Ovary (tissue), 10 donors: ENCODE measurements at places on chromosomes 2 and 18. TPM values are rescaled to one million over a fixed set of nuclear protein-coding genes. Genes with fewer than 3 reads are reported as not detected.

The ZBTB7C gene
- polyA plus RNA-seq: 6.5 TPM

- H3K4me3 ChIP-seq: no peak overlapping the region
- no peaks in the 10 kb centered on the region for H3K27me3 ChIP-seq
- H3K36me3 ChIP-seq: no peaks in the 10 kb centered on the region
- H3K4me1 ChIP-seq: peaks cover 1% of the 10 kb centered on the region
Measured at GRCh38 chr2:198173242-198173641, 368.8 kb downstream of the PLCL1 start.

The SP140L gene
- polyA plus RNA-seq: 11.1 TPM

The NMUR1 gene
- 0.31 TPM for polyA plus RNA-seq

GRCh38 chr18:59861009-59861408, 38.8 kb upstream of the PMAIP1 start:
- no peak overlapping the region for H3K4me3 ChIP-seq
- no peaks in the 10 kb centered on the region for H3K27me3 ChIP-seq
- no peaks in the 10 kb centered on the region for H3K4me1 ChIP-seq
- no peak overlapping the region for H3K27ac ChIP-seq
- no peaks in the 10 kb centered on the region for H3K36me3 ChIP-seq
- DNase-seq: no peak

DNA sequence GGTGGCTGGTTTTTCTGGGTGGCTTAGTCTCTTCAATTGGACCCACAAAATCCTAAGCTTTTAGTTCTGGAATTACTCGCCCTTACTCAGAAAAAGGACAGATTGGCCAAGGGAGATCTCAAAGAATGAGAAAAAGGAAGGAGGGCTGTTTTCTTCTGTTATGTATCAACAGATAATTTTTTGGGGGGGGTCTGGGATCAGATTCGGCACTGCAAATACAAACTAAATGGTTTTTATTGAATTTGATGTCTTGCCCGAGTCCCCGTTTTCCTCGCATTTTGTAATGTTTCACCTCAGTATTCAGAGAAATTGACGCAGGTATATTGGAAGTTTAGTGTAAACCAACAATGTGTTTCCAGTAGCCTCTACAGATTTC, 762 bp downstream of the YIPF4 start:
- peak overlapping the region; percentile 63 for H3K27ac ChIP-seq
- H3K4me1 ChIP-seq: peaks cover 5% of the 10 kb centered on the region
- DNase-seq: no peak

- DNase-seq: no peak
- H3K27me3 ChIP-seq: no peaks in the 10 kb centered on the region
- H3K4me3 ChIP-seq: no peak overlapping the region
- no peaks in the 10 kb centered on the region for H3K4me1 ChIP-seq
- no peaks in the 10 kb centered on the region for H3K36me3 ChIP-seq
Measured at GRCh38 chr2:163401481-163401880, 334.3 kb downstream of the FIGN start.

DNA sequence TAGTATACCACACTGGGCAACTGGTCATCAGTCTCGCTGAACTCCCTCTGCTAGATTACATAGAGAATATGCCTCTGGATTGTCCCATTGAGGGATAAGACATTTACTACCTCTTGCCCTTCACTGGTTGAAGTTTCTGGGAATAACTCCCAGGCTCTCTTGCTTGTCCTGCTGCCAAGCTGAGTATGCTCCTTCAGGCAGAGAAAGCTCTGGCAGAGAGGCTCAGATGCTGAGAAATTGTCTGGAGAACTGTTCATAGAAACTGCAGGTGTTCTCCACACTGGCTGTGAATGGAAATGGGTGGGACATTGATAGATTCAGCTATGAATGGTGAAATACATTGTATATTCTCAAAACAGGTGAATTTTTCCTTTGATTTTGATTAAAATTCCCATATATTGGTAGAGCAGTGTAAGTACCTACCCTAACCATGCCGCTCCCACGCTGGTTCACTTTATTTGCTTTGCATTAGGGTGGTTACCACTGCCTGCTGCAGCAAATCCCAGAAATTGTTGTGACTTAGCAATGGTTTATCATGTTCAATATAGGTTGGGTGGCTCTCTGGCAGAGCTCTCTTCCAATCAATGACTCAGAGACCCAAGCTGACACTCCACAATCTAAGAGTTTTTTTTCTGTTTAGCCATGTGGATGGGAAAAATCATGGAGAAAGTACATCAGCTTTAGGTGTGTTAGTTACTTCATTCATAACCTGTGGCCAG, 36.7 kb downstream of the FAM117B start:
- no peak for DNase-seq
- H3K36me3 ChIP-seq: no peaks in the 10 kb centered on the region
- no peak overlapping the region for H3K27ac ChIP-seq
- no peak overlapping the region for H3K4me3 ChIP-seq

GRCh38 chr2:38797250-38797676, 19.3 kb downstream of the GEMIN6 start:
- H3K36me3 ChIP-seq: no peaks in the 10 kb centered on the region
- H3K4me3 ChIP-seq: no peak overlapping the region
- H3K27me3 ChIP-seq: no peaks in the 10 kb centered on the region
- DNase-seq: no peak
- no peaks in the 10 kb centered on the region for H3K4me1 ChIP-seq

DNA sequence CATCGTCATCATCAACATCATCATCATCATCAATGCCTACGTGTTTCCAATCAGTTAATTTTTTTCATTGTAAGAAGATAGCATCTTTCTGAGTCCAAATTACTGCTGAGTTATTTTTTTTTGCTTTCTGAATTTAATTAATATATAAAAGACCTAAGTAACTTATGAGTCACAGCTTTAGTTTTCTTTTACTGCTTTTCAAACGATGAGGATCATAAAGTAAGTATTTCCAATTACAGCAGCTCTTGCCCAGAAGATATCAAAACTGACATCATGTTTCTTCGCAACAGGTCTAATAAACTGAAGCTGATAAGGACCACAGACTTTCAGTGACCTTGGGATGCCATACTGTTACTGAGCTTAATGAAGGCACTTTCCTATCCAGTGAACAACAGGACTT, 442.2 kb downstream of the DSEL start:
- no peak for DNase-seq
- no peak overlapping the region for H3K27ac ChIP-seq
- no peaks in the 10 kb centered on the region for H3K4me1 ChIP-seq
- no peaks in the 10 kb centered on the region for H3K27me3 ChIP-seq
- no peaks in the 10 kb centered on the region for H3K36me3 ChIP-seq

The ACTG2 gene
- 478 TPM for polyA plus RNA-seq

- DNase-seq: no peak
- H3K4me1 ChIP-seq: no peaks in the 10 kb centered on the region
- H3K27me3 ChIP-seq: no peaks in the 10 kb centered on the region
- H3K27ac ChIP-seq: no peak overlapping the region
- no peaks in the 10 kb centered on the region for H3K36me3 ChIP-seq
- no peak overlapping the region for H3K4me3 ChIP-seq
Measured at GRCh38 chr2:66781804-66782203, 346.9 kb downstream of the MEIS1 start.

The FOSL2 gene
- polyA plus RNA-seq: 56.2 TPM

The UXS1 gene
- polyA plus RNA-seq: 24.7 TPM

GRCh38 chr18:52422985-52423601, 83.1 kb downstream of the DCC start:
- no peaks in the 10 kb centered on the region for H3K27me3 ChIP-seq
- no peak overlapping the region for H3K27ac ChIP-seq
- DNase-seq: no peak
- H3K36me3 ChIP-seq: no peaks in the 10 kb centered on the region

DNA sequence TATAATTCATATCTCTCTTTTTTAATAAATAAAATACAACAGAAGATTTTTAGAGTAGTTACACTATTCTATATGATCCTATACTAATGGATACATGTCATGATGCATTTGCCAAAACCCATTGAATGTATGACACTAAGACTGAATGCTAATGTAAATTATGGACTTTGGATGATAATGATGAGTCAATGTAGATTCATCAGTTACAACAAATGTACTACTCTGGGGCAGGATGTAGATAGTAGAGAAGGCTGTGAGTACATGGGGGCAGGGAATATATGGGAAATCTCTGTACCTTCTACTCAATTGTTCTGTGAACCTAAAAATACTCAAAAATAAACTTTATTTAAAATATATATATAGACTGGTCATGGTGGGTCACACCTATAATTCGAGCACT, 45.6 kb upstream of the NEDD4L start:
- H3K4me1 ChIP-seq: no peaks in the 10 kb centered on the region
- H3K36me3 ChIP-seq: no peaks in the 10 kb centered on the region
- H3K27ac ChIP-seq: no peak overlapping the region
- H3K27me3 ChIP-seq: no peaks in the 10 kb centered on the region

DNA sequence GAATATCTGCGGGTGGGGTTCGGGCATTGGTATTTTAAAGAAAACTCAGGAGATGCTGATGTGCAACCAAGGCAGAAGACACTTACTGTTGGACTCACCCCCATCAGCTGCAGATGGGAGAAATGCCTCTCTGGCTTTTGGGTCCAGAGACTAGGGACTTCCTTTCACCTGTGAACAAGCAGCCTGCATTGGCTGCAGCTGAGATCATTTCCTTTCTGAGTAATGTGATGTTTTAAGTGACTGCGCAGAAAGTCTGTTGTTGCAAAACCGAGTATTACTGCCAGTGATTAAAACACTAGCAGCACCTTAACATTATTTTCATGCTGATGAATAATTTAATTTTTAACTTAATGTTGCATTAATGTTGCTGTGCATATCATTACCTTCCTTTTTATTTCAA, 143.0 kb downstream of the TSN start:
- H3K27me3 ChIP-seq: no peaks in the 10 kb centered on the region
- no peaks in the 10 kb centered on the region for H3K4me1 ChIP-seq
- H3K36me3 ChIP-seq: no peaks in the 10 kb centered on the region
- H3K4me3 ChIP-seq: no peak overlapping the region
- H3K27ac ChIP-seq: no peak overlapping the region

The WDR35 gene
- 10.0 TPM for polyA plus RNA-seq

DNA sequence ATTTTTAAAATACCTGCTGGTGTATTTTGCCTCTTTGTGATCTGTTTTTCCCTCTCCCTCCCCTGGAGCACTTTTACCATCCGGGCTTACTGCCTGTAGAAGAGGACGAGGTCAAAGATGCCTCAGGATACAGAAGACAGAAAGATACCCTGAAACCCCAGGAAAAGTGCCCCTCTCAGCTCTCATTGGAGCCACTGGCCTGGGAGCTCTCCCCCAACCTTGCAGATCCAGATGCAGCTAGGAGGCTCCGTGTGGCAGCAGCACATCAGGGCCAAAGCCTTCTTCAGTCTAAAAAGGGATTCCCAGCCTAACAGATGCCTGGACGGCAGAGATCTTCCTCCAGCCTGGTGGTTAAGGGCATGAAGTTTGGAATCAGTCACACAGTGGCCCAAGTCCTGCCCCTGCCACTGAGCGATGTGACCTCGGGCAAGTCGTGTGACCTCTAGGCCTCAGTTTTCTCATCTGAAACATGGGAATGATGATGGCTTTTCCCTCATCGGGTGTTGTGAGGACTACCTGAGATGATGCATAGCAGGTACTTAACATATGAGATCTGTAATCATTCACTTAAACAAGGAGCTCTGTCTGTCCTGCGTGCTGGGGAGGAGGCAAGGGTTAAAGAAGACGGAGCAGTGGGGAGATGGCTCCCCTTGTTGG, 239.4 kb downstream of the DYSF start:
- no peaks in the 10 kb centered on the region for H3K36me3 ChIP-seq
- no peaks in the 10 kb centered on the region for H3K27me3 ChIP-seq
- peak; percentile 5 for DNase-seq
- no peak overlapping the region for H3K27ac ChIP-seq
- H3K4me3 ChIP-seq: no peak overlapping the region
- H3K4me1 ChIP-seq: no peaks in the 10 kb centered on the region

GRCh38 chr2:151409601-151410484, at the start of gene RIF1:
Gene RIF1 (plus strand): TSS chr2:151409902. CDS start chr2:151410424, 522 bp downstream.
- peak; percentile 87 for DNase-seq
- H3K4me3 ChIP-seq: peak within 1 kb of the TSS; percentile 99
- peaks cover 1% of the 10 kb centered on the region for H3K4me1 ChIP-seq
- no peaks in the 10 kb centered on the region for H3K27me3 ChIP-seq
- H3K36me3 ChIP-seq: no peaks in the 10 kb centered on the region
